ENCODE measurements at places on chromosomes 5 and 9.

- DNase-seq, result no peak
Measured at GRCh38 chr9:79613145-79613544, 41.4 kb downstream of the TLE4 start.

DNA sequence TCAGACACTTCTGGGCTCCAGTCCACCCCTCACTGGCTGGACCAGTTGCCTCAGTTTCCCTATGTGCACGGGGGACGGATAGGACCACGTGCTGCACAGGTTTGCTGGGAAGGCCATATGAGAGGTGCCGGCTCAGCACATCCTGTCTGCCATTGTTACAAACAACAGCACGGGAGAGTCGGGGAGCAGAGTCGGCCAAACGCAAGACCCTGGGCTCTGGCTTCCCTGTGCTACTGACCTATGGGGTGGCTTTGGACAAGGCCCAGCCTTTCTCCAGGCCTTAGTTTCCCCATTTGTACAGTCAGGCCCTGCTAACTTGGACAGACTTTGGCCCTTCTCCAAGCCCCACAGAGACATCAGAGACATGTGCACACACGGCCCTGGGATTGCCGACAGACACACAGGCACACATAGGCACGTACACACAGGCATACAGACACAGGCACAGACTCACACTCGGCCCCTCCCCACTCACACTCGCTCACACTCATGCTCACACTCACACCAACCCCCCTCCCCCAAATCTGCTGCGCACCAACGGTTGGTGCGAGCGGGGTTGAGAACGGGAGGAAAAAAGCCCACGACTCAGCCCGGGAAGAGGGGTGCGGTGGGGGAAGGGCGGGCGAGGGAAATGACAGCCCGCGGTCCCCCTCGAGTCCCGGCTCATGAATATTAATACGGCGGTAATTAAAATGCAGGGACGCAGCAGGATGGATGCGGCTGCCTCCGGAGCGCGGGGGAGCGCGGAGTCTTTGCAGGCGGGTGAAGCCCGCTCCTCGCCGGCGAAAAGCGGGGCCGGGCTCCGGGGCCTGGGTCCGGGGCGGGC lies 133.0 kb downstream of the C9orf50 start:
- peak; percentile 80 for DNase-seq

- DNase-seq, result no peak
Measured at GRCh38 chr9:79604149-79604548, 32.4 kb downstream of the TLE4 start.

DNA sequence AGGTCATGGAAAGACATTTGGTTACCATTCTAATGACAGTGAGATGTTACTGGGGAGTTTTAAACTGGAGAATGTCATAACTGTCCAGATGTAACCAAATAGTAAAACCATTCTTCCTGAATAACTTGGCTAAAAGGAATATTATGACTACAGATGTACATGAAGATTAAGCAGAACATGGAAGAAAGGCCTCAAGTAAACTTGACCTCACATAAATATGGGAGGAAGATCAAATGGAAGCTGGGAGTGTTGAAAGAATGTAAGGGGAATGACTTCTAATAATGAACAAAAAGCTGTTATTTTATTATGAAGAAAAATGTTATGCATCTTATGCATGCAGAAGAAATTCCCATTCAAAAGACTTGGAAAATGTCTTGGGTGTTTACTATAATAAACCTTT lies 107.7 kb upstream of the CDKN2B start:
- no peak for DNase-seq

DNA sequence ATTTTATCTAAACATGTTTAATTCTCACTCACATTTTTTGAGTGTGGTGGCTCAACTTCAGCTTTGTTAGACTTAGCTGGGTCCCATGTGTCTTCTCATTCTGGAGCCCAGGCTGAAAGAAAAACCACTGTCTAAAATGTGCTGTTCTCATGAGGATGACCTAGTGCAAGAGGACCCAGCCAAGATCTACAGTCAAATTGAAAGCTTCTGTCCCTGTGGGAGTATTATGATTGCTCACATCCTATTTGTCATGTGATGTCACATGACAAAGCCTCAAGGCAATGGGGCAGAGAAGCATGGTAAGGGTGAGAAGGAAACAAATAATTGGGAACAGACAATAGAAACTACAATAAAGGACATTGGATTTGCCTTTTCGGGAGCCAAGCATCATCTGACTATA lies 113.4 kb upstream of the ASTN2 start:
- DNase-seq, result no peak

GRCh38 chr9:137396634-137397367 lies 26.2 kb downstream of the EXD3 start:
- no peak for DNase-seq

DNA sequence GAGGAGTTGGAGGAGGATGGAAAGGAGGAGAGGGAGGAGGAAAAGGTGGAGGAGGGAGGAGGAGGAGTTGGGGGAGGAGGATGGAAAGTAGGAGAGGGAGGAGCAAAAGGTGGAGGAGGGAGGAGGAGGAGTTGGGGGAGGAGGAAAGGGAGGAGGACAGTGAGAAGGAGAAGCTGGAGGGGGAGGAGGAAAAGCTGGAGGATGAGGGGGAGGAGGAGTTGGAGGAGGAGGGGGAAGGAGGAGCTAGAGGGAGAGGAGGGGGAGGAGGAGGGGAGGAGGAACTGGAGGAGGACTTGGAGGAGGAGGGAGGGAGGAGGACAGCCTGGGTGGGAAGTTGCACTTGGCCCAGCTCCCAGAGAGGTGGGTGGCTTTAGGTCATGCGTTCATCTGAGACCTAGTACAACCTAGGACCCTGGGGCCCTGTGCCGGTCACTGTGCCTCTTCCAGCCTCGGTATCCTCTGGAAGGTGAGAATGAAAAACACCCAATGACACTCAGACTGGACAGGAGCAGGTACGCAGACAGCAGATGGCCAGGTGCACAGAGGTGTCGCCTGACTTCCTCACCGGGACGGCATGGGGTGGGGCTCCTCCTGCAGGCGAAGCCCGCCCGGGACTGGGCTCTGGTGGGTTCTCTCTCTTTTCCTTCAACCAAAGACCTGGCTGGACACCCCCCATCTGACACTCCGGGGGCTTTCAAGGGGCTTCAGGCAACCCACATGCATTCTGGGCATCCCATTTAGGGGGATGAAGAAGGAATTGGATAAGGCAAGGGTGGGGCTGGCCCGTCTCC lies 12.2 kb upstream of the SLC2A6 start:
- DNase-seq, result no peak

GRCh38 chr5:159330131-159330800 lies at the start of gene IL12B:
Gene IL12B, minus strand, starts transcription at chr5:159330487. Its CDS starts 3,705 bp downstream, at chr5:159326782.
- DNase-seq, result no peak

DNA sequence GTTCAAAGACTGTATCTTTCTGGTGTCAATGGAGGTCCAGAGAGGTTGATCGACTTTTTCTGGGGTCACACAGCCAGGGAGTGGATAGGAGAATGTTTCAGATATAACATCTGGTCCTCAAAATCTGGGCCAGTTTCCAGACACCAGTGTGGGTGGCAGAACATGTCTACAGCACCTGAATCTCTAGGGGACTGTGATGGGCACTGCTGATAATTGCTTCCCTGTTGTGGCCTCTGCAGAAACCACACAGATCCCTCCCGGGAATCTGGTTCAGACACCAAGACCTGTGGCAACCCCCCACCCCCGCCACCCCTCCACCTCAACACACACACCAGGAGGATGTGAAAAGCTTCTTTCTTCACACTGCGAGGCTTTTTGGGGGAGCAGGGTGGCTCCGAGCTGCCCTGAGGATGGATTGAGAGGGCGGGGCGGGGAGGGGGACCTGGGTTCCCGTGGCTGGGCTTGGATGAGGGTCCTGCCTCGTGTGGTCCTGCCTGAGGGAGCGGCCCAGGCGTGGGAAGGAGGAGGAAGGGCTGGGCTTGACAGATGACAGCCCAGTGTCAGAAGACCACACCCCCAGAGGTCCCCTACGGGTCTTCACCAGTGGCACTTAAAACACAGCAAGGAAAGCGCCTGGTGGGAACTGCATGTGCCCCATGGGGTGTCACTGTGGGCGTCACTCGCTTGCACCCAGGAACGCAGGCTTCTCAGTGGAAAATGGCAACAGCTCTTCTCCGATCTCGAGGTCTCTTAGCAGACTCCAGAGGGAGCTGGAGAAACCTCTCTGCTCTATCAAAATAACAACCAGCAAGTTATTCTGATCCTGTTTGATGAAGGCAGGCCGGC lies 55.2 kb downstream of the TRIP13 start:
- no peak for DNase-seq

- DNase-seq, result peak; percentile 78
Measured at GRCh38 chr9:35258660-35259474, 97.1 kb downstream of the UNC13B start.

GRCh38 chr5:146796144-146796543 lies 82.4 kb downstream of the PPP2R2B start:
- no peak for DNase-seq

DNA sequence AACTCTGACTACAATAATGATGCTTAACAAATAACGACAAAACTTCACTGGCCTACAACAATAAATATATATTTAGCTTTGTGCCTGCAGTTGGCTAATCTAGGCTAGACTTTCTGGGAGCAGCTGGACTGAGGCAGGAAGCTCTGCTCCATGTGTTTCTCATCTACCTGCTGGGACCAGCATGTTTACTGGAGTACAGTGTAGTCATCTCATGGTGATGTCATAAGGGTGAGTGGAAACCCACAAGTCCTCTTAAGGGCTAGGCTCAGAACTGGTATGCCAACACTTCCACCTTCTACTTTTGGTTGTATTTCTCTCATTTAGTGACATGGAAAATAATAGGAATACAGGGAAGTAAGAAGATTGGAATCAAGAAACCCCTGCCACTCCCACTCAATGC lies 85.7 kb upstream of the NIPBL start:
- no peak for DNase-seq

DNA sequence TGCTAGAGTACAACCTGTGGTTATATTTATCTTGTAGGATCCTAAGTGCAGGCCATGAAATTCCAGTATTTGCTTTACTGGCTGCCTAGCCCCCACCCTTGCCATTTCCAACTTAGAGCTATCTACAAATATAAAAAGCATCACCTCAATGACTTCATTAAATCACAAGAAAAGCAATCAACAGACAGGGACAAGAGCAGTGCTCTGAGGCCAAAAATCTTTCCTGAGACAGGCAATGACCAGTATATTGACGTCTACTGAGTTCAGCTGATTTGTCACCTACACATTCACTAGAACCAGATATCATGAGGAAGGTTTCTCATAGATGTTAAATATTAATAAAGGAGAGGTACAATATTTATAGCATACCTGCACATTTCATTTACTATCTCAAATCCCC lies 38.4 kb upstream of the CTNNAL1 start:
- DNase-seq, result no peak

GRCh38 chr5:174175716-174176268 lies 130.3 kb downstream of the NSG2 start:
- peak; percentile 64 for DNase-seq

DNA sequence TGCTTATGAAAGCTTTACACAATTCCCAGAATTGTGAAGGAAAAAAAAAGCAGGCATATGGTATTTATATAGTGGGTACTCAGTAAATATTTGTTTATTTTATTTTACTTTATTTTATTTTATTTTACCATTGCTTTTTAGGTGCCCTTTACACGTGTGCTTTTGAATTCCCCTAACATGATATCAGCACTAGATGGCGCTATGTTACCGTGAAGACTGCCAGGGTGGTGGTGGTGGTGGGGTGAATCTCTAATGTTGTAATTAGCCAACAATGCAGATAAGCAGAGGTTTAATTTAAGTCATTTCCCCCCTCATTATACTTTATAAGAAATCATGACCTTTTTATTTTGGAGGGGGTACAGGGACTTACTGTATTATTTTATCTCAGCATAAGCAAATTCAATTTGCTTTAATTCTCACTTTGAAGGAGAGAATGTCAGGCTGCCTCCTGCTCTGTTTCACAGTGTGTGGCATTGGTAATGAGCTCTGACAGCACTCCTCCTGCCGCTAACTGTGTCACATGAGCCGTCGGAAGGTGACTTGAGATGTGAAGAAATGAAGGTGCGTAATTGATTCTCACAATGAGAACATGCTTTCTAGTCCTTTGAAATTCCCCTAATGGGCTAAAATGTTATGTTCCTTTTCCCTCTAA lies 165.6 kb downstream of the YTHDC2 start:
- peak; percentile 40 for DNase-seq

- no peak for DNase-seq
Measured at GRCh38 chr5:123882319-123882964, 370.5 kb downstream of the CSNK1G3 start.

DNA sequence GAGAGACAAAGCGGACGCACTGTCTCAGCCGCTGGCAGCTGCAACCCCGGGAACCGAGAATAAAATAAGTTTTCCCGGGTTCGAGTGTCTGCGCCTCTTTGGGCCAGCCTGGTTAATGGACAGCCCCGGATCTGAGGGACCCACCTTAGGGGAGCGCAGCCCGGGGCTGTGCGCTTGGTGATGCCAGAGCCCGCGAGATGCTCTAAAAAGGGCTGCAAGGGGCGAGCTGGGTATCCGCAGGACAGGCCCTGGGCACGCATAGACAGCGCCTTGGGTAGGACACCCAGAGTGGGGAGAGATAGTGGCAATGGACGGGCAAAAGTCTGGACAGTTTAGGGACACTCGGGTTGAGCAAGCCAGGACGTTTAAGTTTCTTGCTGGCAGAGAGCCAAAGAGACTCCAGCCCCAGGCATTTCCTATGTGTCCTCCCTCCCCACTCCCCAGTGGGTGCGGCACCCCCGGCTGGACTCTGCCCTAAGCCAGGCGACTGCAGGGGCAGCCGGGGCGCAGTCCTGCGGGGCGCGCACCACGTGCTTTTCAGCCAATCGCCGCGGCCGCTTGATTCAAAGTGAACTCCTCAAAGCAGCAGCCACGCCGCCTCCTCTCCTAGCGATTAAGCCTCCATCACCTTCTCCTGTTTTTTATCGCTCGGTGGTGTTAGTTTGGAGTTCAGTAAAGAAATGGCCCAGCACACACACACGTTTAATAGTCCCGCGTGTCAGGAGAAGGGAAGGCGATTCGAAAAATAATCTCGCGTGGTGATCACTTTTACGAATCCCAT lies 616 bp upstream of the ENC1 start:
- peak; percentile 89 for DNase-seq

DNA sequence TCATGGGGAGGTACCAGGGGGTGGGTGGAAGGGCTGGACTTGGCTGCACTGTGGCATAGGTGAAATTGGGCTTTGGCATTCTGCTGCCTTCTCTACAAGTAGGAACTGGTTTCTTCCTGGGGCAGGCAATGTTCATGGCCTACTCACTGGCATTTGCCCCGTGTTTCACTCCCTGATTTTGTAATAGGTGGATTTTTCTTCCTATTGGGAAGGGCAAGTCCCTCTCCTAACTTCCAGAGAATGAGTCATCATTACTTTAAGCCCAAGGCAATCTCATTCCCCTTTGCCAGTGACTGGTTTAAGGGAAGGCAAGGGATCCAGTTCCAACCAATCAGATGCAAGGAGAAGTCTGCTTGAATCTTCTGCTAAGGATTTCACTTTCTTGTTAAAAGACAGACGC lies 67.9 kb upstream of the ANKRD55 start:
- no peak for DNase-seq

DNA sequence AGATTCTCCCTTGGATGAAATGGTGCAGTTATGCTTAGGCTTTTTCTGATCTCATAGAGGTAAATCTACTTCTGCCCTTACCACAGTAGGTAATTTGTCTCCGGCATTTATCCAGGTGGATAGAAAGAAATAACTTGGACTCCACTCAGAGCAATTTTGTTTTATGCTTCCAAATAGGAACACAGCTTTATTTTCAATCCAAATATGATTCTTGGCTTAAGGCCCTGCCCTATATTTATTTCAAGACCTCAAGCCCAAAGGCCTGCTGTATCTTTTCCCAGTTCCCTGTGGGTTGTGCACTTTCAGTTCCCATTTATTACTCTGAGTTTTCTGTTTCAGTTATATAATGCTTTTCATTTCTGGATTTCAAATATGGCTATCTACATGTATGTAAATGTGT lies 274.2 kb upstream of the SMC2 start:
- no peak for DNase-seq

Data from lung (tissue), 17 donors.